GM23338 (cell line): ENCODE measurements at places on chromosomes 6 and 20. TPM values are rescaled to one million over a fixed set of nuclear protein-coding genes. Genes with fewer than 3 reads are reported as not detected.

Gene ALDH8A1
- not detected in 2 replicates for total RNA-seq

Gene PRR18
- 0.08 and 0.24 TPM in 2 replicates for total RNA-seq

Gene BMP7
- total RNA-seq, result 16.6 and 22.8 TPM in 2 replicates

Gene CPXM1
- 21.5 and 29.3 TPM in 2 replicates for total RNA-seq

Gene GMPR
- total RNA-seq, result 0.35 and 1.3 TPM in 2 replicates

DNA sequence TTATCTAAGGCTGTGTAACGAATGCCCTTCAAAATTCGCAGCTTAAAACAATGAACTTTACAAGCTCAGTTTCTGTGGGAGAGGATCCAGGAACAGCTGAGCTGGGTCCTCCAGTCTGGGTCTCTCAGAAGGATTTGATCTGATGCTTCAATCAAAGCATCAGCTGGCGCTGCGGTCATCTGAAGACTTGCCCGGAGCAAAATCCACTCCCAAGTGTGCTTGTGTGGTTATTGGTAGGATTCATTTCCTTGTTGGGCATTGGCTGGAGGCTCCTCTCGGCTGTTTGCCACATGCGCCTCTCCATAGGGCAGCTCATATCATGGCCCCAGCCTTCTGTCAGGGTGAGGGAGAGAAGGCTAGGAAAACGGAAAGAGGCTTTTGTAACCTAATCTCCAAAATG lies 269.3 kb upstream of the CHD6 start:
- H3K36me3 ChIP-seq, result no peaks in the 10 kb centered on the region
- H3K4me1 ChIP-seq, result no peaks in the 10 kb centered on the region
- DNase-seq, result no peak
- H3K27me3 ChIP-seq, result no peaks in the 10 kb centered on the region
- H3K4me3 ChIP-seq, result no peak overlapping the region

DNA sequence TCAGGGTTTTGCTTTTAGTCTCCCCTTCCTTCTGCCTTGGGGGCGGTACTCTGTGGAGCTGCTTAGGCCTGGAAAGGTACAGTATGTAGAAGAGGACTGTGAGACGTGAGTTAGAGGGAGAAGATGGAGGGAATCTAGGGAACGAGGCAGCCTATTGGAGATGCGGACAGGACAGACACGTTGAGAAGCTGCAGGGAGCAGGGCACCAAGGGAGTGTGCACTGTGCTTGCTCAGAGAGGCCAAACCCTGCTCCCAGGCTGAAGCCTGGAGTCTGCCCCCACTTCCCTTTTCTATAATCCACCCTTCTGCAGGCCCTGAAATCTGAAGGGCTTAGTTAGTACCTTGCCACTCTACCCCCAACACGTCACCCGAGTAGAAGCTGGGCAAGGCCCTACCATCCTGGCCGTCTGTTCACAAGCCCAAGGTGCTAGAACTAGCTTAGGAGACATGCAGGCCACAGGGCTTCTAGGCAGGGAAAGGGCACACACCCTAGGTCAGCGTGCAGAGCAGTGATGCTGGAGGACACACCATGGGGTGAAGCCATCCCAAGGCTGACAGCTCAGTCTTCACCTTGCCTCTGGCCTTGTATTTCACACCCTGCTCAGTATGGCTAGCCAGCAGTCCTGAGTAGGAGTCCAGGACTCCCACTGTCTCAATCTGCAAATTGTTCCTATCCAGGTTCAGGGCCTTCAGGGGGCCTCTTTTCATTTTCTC lies 6.9 kb downstream of the TP53INP2 start:
- peaks cover 9% of the 10 kb centered on the region; the same call in 1 of the 2 replicates for H3K4me1 ChIP-seq
- no peaks in the 10 kb centered on the region for H3K36me3 ChIP-seq
- H3K4me3 ChIP-seq, result peak overlapping the region; percentile 94
- DNase-seq, result no peak

GRCh38 chr6:105509506-105510331 lies 106.8 kb upstream of the PREP start:
- no peak overlapping the region for H3K4me3 ChIP-seq
- peak; percentile 59 for DNase-seq
- no peak overlapping the region for H3K27ac ChIP-seq
- H3K27me3 ChIP-seq, result no peaks in the 10 kb centered on the region
- H3K4me1 ChIP-seq, result 0 out of 2 replicates have a peak, but pooled peaks cover 2% of the 10 kb centered on the region

- no peak overlapping the region for H3K4me3 ChIP-seq
- H3K27me3 ChIP-seq, result no peaks in the 10 kb centered on the region
- H3K36me3 ChIP-seq, result no peaks in the 10 kb centered on the region
Observed at GRCh38 chr20:33814238-33814712, 3.1 kb downstream of the CHMP4B start.

DNA sequence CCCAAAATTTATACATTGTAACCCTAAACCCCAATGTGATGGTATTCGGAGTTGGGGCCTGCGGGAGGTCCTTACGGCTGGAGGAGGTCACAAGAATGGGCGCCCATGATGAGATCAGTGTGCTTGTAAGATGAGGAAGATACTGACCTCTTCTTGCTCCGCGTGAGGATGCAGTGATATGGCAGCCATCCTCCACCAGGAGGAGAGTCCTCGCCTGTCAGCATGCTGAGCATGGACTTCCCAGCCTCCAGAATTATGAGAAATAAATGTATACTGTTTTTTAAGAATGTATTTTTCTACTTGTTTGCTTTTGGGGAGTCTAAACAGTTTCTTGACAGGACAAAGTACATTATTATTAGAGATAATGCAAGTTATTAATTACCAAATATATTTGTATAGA lies 8.7 kb upstream of the SYNDIG1 start:
- peaks cover 10% of the 10 kb centered on the region; the same call in 1 of the 2 replicates for H3K27me3 ChIP-seq
- H3K4me1 ChIP-seq, result peaks cover 36% of the 10 kb centered on the region
- H3K27ac ChIP-seq, result no peak overlapping the region
- no peaks in the 10 kb centered on the region for H3K36me3 ChIP-seq
- peak; percentile 20 for DNase-seq

GRCh38 chr20:16111172-16111832 lies 461.9 kb downstream of the KIF16B start:
- no peak overlapping the region for H3K27ac ChIP-seq
- no peaks in the 10 kb centered on the region for H3K27me3 ChIP-seq
- H3K4me1 ChIP-seq, result no peaks in the 10 kb centered on the region
- no peaks in the 10 kb centered on the region for H3K36me3 ChIP-seq
- no peak overlapping the region for H3K4me3 ChIP-seq

- H3K4me3 ChIP-seq, result no peak overlapping the region
- no peaks in the 10 kb centered on the region for H3K4me1 ChIP-seq
- no peaks in the 10 kb centered on the region for H3K36me3 ChIP-seq
- no peaks in the 10 kb centered on the region for H3K27me3 ChIP-seq
- H3K27ac ChIP-seq, result no peak overlapping the region
- no peak for DNase-seq
Observed at GRCh38 chr6:26561533-26562466, 23.6 kb downstream of the HMGN4 start.

- DNase-seq, result no peak
- no peaks in the 10 kb centered on the region for H3K27me3 ChIP-seq
- H3K27ac ChIP-seq, result no peak overlapping the region
- H3K4me3 ChIP-seq, result no peak overlapping the region
Observed at GRCh38 chr6:167302796-167303195, 11.7 kb downstream of the UNC93A start.

- no peak overlapping the region for H3K27ac ChIP-seq
- H3K27me3 ChIP-seq, result no peaks in the 10 kb centered on the region
- H3K4me1 ChIP-seq, result peaks cover 5% of the 10 kb centered on the region; the same call in 1 of the 2 replicates
- H3K4me3 ChIP-seq, result peak overlapping the region; percentile 67
- H3K36me3 ChIP-seq, result no peaks in the 10 kb centered on the region
Observed at GRCh38 chr20:37346236-37346534, 245 bp downstream of the SRC start.

DNA sequence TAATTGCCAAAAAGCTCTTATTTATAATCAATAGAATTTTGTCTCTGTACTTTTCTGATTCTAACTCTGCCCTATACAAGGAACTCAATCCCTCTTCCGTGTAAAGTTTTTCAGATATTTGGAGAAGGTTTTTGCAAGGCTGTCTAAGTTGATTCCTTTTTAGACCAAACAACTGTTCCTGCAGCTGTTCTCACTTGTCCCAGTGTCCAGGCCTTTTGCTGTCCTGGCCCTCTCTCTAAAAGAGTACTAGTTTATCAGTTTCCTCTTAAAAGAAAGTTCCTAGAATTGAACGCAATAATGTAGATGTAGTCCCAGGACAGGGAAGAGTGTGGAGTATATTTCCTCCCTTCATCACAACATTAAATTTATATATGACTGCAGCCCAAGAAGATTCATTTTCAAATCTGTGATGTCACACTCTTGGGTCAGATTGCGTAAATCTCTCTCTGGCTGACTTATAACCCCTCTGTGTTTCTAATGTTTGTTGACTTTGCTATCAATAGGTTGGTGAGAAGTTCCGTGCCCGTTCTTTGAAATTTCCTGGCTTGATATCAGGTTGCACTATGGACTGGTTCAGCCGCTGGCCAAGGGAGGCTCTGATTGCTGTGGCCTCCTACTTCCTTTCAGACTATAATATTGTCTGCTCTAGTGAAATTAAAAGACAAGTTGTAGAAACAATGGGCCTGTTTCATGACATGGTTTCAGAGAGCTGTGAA lies 139.4 kb upstream of the GLP1R start:
- H3K27me3 ChIP-seq, result no peaks in the 10 kb centered on the region
- no peaks in the 10 kb centered on the region for H3K4me1 ChIP-seq
- no peak overlapping the region for H3K4me3 ChIP-seq
- H3K36me3 ChIP-seq, result no peaks in the 10 kb centered on the region
- no peak for DNase-seq

GRCh38 chr6:25138233-25138933 lies 140.8 kb upstream of the CARMIL1 start:
- no peaks in the 10 kb centered on the region for H3K4me1 ChIP-seq
- DNase-seq, result no peak
- H3K4me3 ChIP-seq, result no peak overlapping the region
- no peak overlapping the region for H3K27ac ChIP-seq
- peaks cover 14% of the 10 kb centered on the region; the same call in 1 of the 2 replicates for H3K36me3 ChIP-seq

- no peak for DNase-seq
- no peaks in the 10 kb centered on the region for H3K36me3 ChIP-seq
- H3K27me3 ChIP-seq, result peaks cover 14% of the 10 kb centered on the region
- peaks cover 21% of the 10 kb centered on the region for H3K4me1 ChIP-seq
Observed at GRCh38 chr20:288956-289692, 1.4 kb downstream of the C20orf96 start.

- H3K27ac ChIP-seq, result no peak overlapping the region
- no peaks in the 10 kb centered on the region for H3K36me3 ChIP-seq
- H3K4me3 ChIP-seq, result no peak overlapping the region
- H3K4me1 ChIP-seq, result no peaks in the 10 kb centered on the region
Observed at GRCh38 chr6:7649037-7649810, 59.2 kb downstream of the SNRNP48 start.

DNA sequence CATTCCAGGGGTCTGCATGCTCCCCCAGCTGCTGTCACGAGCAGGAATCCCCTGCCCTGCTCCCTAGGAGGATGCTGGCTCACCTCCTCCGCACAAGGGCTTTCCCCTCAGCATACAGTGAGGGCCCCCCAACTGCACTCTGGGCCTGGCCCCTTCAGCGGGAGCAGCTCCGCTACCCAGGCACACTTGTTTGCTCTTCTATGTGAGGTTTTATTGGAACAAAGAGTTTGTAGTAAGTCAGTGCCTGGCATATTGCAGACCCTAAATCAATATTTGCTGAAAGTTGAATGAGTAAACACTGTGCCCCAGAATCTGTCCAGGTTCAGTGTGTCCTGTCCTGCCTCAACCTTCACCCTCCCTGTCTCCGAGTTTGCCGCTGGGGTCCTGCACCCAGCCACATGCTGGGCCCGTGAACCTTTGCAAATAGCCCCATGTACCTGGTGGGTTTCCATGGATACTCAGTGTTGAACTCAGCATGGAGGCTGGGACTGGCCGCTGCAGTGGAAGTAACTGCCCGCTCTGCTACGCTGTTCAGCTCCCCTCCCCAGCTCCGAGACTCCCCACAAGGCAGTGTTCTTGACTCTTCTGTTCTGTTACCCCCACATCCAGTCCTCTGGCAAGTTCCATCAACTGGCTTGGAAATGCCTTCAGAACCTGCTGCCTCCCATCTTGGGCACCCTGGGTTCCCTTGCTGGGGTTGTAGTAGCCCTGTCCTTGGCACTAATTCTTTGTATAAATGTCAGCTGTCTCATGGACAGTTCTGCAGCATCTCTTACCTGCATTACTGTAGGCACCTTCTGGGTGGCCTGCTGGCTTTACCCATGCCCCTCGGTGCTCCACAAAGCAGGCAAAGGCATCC lies 15.7 kb downstream of the SLC22A1 start:
- H3K27ac ChIP-seq, result no peak overlapping the region
- H3K4me1 ChIP-seq, result peaks cover 10% of the 10 kb centered on the region; the same call in 1 of the 2 replicates
- DNase-seq, result no peak
- no peaks in the 10 kb centered on the region for H3K36me3 ChIP-seq

DNA sequence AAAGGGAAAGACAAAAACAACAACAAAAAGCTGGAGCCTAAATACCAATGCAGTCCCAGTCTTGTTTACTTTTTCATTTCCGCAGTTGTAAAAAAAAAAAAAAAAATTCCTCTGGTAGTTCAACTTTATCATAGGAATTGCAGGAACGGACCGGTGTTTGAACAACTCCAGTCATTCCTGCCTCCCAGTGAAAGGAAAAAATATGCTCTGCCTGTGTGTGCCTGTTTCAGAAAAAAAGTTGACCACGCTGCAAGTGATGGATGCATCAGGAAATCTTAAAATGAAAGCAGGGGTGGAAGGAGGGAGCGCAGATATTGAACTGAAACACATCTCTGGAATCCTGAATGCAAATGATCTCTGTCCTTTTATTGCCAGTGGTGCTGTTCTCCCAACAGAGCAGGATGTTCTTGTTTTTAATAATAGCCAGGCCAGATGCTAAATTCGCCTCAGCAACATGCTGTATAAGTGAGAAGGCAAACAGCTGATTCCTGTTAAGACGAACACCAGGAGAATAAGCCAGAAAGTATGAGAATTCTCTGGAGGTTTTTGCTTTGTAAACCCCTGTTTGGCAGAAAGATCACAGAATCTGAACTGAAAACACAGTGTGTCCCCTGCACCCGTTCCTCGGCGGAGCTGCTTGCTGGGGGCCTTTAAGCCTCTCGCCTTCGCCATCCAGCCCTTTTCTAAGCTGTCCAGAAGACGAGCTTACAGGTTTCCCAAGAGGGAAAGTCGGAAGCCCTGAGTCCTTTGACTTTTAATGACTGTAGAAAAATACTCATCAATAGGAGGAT lies 178.4 kb upstream of the SUPT3H start:
- H3K27me3 ChIP-seq, result no peaks in the 10 kb centered on the region
- H3K36me3 ChIP-seq, result no peaks in the 10 kb centered on the region
- H3K4me3 ChIP-seq, result no peak overlapping the region

- no peaks in the 10 kb centered on the region for H3K4me1 ChIP-seq
- no peak overlapping the region for H3K27ac ChIP-seq
- DNase-seq, result no peak
Observed at GRCh38 chr6:161463071-161463470, 189.2 kb upstream of the AGPAT4 start.
